ENCODE measurements at places on chromosomes 1 and 21.
A peak's percentile ranks its signal among the peaks of the same experiment; 100 is the strongest.

DNA sequence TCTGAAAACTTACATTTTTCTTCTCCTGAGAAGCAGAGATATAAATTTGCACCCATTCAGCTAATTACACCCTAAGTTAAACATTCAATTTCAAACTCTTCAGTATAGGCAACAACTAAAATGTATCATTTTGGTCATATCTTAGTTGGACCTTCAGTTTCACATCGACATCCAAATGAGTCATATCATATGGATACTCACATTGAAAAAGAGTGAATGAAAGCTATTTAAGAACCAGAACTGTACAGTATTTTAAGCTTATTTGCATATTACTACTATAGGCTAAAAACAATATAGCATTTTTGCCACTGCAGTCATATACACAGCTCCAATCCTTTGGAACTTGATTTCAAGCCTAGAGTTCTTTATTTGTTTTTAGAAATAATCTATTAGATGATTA is 33.6 kb downstream of the USP25 start:
- no peak for DNase-seq

DNA sequence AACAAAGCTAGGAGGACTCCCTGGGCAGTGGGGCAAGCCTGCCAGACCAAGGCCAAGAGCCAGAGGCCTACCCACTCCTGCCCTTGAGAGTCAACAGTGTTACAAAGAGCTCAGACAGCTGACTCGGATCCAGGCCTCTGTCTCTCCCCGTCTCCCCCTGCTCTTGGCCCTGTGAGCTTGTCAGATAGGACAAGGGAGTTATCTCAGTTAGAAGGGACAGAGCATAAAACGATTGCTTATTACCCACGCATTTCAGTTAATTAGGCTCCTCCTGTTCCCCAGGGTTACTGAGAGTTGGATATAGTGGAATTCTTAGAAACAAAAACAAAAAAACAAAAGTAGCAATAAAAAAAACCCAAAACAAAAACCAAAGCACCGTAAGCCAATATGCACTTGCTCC is 1.3 kb downstream of the SLC41A1 start:
- peak; percentile 53 for DNase-seq

- DNase-seq = no peak
These were observed 68.7 kb downstream of the PDE9A start for GRCh38 chr21:42722153-42722552.

DNA sequence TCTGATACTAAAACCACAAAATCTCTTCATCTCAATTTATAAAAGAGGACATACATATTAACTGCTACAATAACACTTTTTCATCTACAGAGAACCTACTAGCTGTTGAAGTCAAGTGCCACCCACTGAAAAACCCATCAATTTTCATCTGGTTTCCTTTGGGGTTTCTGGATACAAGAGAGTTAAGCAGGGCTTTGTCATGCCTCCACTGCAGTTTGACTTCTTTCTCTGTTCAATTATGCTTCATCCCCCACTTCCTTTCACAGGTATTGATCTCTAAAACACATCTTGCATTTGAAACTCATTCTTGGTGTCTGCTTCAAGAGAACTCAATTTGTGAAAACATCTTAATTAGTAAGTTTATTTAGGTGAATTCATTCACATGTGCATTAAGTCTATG is 60.5 kb upstream of the ANGPTL3 start:
- no peak for DNase-seq

DNA sequence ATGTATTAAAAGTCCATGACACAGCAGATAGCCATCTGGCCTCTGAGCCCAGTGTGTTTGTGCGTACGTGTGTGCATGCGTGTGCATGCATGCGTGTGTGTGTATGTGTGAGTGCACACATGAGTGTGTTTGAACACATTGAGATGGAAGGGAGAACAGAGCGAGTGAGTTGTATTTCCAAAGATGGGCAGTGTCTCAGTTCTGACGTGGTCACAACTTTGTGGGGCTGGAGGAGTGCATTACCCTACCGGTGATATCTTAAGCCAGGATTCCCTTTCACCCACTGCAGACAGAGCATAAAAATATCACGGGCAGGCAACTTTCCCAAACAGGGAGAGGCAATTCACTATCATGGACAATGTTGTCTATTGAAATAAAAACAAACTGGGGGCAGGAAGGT is 27.8 kb downstream of the IRF2BP2 start:
- no peak for DNase-seq

- DNase-seq = no peak
These were observed 75.4 kb upstream of the LRRC7 start for GRCh38 chr1:69492286-69492685.

DNA sequence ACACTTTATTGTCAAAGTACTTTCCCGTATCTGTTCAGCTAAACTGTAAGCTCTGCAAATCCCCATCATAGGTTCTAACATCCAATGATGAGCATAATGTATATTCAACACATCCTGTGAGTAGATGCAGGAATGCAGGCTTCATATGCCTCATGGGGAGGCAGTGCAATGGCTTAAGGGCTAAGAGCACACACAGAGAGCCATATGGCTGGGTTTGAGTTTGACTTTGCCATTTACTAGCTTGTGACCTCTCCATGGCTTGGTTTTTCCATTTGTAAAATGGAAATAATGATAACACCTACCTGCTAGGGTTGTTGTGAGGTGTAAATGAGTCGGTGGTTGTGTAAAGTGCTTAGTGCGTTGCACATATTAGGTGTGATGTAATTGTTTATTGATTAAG is 13.4 kb downstream of the RCSD1 start:
- DNase-seq = no peak

GRCh38 chr1:173418107-173418985 is 58.8 kb upstream of the PRDX6 start:
- no peak for DNase-seq

DNA sequence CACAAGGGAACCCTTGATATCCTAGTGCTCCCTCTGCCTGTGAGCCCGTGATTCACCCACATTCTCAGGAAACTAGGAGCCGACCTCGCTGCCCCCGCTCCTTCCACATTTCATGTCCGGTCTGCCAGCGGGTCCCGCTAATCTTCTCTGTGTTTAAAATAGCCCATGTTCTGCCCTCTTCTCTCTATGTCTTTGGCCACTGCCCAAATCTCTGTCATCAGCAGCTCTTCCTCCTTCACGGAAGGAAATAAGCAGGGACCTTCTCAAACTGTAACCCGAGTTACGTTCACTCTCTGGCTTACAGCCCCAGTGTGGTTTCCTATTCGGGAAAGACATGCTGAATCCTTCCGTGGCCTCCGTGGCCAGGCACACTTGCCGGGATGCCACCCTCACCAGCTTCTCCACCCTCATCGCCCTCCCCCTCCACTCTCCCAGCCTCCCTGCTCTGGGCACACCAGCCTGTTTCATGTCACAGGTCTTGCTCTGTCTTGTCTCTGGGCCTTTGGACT is 21.1 kb upstream of the UBXN10 start:
- DNase-seq = no peak

DNA sequence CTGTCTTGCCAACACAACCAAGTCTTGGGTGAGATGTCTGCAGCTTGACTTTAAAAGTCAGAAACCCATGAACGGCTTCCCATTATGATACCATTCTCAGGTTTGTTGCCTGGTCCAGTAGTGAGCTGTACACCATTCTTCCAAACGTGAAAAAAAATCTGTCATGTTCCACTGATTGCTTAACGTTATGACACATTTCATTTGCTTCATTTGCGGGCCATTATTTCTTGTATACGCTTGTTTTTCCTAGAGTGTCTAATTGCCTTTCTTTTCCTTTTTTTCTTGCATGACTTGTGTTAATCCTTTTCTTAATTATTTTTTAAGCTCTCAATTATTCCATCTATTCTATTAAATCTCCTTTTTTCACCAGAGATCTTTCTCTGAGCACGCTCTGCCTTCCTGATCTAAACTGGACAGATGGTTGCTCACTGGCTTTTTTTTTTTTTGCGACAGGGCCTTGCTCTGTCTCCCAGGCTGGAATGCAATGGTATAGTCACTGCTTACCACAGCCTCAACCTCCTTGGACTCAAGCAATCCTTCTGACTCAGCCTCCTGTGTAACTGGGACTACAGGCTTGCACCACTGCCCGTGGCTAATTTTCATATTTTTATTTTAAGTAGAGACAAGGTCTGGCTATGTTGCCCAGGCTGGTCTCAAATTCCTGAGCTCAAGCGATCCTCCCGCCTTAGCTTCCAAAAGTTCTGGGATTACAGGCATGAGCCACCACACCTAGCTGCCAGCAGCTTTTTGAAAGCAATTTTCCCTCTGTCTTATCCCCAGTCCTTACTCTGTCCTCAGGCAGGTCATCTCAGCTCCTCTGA is 31.7 kb upstream of the CAMTA1 start:
- DNase-seq = no peak

GRCh38 chr1:201631037-201631436 is 92.1 kb downstream of the NAV1 start:
- no peak for DNase-seq

DNA sequence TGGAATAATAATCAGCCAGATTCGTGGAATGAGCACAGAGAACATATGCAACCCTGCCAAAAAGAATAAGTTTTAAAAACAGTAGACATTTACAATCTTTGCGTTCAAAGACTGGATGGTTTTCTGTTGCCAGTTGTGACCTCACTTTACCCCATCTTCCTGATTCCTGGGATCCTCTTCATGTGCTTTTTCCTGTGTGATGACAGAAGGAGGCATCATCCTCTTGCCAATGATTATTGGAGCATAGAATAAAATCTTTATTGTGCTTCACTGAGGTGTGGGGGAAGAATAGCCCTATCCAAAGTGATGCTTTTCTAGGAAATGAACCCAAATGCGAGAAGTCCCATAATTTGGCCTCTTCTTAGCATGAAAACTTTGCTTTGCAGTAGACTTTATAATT is 15.0 kb upstream of the BARHL2 start:
- no peak for DNase-seq

DNA sequence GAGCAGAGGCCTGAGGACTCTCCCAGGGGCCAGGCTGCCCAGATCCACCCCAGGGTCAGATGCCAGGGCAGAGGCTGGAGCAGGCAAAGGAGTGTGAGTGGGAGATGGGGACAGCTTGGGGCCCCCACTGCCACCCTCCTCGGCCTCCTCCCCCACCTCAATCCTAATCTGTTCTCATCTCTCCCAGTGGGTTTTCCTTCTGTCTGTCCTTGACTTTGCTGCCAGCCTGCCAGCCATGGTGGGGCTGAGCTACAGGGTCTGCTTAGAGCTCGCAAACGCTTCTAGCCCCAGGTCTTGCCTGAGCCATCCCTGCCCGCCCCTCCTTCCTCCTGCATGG is 65.3 kb downstream of the MEGF6 start:
- DNase-seq = no peak

DNA sequence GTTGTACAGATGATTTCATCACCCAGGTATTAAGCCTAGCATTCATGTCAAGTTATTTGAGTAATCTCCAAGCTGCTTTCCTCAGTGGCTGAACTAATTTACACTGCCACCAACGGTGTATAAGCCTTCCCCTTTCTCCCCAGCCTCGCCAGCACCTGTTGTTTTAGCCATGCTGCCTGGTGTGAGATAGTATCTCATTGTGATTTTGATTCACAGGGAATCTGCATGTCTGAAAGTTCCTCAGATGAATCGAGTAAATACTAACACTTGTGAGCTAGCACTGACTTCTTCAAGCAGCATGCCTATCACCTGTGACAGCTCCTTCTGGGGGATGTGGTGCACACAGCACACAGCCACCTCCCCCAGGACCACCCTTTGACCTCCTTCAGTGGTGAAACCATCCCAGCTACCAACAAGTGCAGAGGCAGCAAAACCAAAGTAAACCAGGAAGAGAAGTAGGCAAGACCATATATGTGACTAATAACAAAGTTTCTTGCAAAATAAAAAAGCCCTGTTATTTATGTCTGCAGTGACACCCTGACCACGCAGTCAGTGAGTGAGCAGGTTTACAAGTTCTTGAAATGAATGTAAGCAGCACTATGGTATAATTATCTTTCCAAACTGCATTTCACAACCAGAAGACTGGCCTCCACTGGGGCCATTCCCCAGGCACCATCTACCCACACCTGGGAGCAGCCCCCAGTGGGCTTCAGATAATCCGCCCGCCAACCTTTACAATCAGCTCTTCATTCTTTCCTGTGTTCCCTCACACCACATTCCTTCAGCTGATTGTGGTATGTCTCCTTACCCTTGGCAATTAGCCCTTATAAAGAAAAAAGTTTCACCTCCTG is 173.8 kb downstream of the ETS2 start:
- DNase-seq = no peak

GRCh38 chr1:166808952-166809351 is 30.3 kb upstream of the POGK start:
- DNase-seq = no peak

DNA sequence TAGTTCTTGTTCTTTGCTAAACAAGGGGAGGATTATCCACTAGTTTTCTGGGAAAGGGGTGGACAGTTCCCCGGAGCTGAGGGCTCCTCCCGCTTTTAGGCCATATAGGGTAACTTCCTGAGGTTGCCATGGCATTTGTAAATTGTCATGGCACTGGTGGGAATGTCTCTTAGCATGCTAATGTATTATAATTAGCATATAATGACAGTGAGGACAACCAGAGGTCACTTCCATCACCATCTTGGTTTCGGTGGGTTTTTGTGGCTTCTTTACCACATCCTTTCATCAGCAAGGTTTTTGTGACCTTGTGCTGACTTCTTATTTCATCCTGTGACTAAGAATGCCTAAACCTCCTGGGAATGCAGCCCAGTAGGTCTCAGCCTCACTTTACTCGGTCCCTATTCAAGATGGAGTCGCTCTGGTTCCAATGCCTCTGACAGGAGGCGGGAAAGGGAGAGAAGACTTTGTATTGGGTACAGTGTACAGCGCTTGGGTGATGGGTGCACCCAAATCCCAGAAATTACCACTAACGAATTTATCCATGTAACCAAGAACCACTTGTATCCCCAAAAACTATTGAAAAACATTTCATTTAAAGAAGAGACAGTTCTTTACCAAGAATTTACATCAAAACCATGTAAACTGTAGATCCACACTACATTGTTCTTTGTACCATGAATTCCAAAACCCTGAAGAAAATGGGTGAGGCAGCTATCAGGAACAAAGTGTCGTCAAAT is 8.7 kb upstream of the SLC2A5 start:
- no peak for DNase-seq

DNA sequence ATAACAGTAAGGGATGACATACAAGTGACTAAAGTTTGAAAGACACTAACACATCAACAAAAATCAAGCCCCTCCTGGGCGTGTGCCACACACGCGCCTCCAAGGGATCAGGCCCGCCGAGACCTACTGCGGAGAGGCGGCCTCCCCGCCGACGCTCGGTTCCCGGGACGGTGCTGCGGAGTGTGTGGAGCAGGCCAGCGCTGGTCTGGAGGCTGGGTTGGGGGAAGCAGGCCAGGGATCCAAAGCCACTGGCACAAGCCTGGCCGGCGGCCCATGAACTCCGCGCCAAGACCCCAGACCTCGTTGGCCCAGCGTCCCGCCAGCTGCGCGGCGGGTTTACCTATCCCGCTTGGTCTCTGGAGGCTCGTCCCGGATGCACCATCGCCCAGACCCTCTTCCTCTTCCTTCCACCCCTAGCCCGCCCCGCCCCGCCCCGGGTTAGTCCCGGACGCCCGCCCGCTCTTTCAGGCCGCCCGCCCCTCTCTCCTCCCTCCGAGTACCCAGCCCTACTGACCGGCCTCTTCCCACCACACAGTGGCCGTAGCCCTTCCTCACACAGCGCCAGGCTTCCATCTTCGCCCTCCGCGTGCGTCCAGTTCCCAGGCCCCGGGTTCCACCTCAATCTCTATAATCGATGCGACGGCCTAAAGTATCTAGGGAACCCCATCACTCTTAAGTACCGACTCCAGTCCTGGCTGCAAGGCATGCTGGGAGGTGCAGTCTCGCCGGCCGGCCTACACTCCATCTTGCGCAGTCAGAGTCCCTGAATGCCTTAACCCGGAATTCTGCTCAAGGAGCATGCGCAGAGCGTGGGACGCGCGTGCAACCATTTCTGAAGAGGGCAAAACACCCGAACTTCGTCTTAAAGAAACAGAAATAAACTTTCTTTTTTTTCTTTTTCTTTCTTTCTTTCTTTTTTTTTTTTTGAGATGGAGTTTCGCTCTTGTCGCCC is at the start of gene ANGEL2:
Gene ANGEL2 (minus strand): TSS at position 769 of the 952 bp plus-strand sequence. CDS start 196 bp downstream, at position 573.
- peak; percentile 99 for DNase-seq

All from kidney (tissue), 22 donors.